ENCODE measurements at places on chromosomes 4 and X. TPM values are rescaled to one million over a fixed set of nuclear protein-coding genes. Genes with fewer than 3 reads are reported as not detected.

ARHGAP36 gene
- total RNA-seq = not detected

DNA sequence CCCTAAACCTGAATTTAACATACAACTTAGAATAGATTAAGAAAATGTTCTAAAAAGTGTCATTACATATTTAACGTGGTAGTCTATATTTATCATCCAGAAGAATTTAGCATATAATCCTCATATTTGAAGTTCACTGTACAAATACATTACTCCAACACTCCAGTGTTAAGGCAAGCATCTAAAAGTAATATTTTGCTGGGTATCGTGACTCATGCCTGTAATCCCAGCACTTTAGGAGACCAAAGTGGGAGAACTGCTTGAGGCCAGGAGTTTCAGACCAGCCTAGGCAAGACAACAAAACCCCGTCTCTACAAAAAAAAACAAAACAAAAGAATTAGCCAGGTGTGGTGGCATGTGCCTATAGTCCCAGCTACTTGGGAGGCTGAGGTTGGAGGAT is 24.8 kb downstream of the LRBA start:
- no peaks in the 10 kb centered on the region for H3K36me3 ChIP-seq
- H3K4me3 ChIP-seq = no peak overlapping the region
- no peaks in the 10 kb centered on the region for H3K27me3 ChIP-seq
- no peak overlapping the region for H3K27ac ChIP-seq

DNA sequence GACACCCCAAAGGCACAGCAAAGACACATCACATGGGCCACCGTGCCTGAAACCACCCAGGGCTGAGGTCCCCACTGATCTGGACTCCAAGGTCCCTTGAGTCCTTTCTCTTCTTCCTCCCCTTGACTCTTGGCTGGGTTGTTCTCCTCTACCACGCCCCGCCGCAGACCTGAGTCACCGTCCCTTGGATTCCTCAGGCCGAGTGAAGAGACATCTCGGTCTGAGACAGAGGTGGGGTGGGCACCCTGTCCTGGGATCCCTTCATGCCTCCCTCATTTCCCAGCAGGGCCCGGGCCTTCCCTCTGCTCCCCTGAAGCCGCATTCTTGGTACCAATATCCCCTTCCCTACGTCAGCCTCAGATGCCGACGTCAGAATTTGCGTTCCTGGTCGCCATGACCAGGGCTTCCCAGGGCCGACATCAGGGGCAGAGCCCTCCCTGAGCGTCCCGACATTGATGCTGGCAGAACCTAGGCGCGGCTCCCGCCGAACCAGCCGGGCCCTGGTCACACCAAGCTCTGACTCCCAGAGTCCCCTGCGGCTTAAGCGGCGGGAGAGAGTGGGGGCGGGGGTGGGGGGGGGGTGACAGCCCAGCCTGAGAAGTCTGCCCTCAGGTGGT is 498 bp downstream of the MAGEA10 start:
- H3K27ac ChIP-seq = no peak overlapping the region
- no peak for DNase-seq
- no peaks in the 10 kb centered on the region for H3K4me1 ChIP-seq
- H3K36me3 ChIP-seq = no peaks in the 10 kb centered on the region
- H3K27me3 ChIP-seq = no peaks in the 10 kb centered on the region

GRCh38 chr4:150237110-150237872 is 159.0 kb downstream of the DCLK2 start:
- H3K4me3 ChIP-seq = no peak overlapping the region
- no peaks in the 10 kb centered on the region for H3K27me3 ChIP-seq
- no peaks in the 10 kb centered on the region for H3K4me1 ChIP-seq
- H3K27ac ChIP-seq = no peak overlapping the region
- no peaks in the 10 kb centered on the region for H3K36me3 ChIP-seq

MFAP3L gene
- total RNA-seq = 3.3 TPM

- no peak for DNase-seq
- H3K4me3 ChIP-seq = peak overlapping the region; percentile 39
- no peaks in the 10 kb centered on the region for H3K36me3 ChIP-seq
- H3K27me3 ChIP-seq = peaks cover 18% of the 10 kb centered on the region
Observed at GRCh38 chr4:16082426-16083240, 1.2 kb downstream of the PROM1 start.

BST1 gene
- 0.44 TPM for total RNA-seq

GRCh38 chr4:146051728-146052391 is 113.2 kb upstream of the ZNF827 start:
- no peaks in the 10 kb centered on the region for H3K4me1 ChIP-seq
- H3K4me3 ChIP-seq = no peak overlapping the region
- H3K27ac ChIP-seq = no peak overlapping the region
- no peaks in the 10 kb centered on the region for H3K27me3 ChIP-seq

DNA sequence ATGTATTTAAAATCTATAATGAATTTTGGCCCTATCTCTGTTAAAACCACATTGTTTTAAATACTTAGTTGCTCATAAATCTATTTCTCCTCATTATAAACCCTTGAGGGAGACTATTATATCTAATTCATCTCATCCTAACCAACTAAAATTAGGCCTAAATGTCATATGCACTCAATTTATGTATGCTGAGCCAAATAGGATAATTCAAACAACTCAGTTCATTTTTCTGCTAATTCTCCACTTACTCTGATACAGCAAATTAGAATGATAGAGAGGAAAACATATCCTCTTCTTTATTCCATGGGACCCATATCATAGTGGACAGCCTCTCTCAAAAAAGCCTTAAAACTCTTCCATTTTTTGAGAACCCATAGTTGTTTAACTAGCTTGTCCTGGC is 80.3 kb upstream of the TET2 start:
- H3K4me3 ChIP-seq = no peak overlapping the region
- H3K36me3 ChIP-seq = no peaks in the 10 kb centered on the region
- DNase-seq = no peak
- H3K4me1 ChIP-seq = peaks cover 6% of the 10 kb centered on the region
- no peak overlapping the region for H3K27ac ChIP-seq

GRCh38 chr4:11416071-11416766 is 12.5 kb downstream of the HS3ST1 start:
- H3K4me1 ChIP-seq = no peaks in the 10 kb centered on the region
- no peaks in the 10 kb centered on the region for H3K36me3 ChIP-seq
- H3K4me3 ChIP-seq = no peak overlapping the region
- H3K27me3 ChIP-seq = no peaks in the 10 kb centered on the region
- no peak overlapping the region for H3K27ac ChIP-seq

DNA sequence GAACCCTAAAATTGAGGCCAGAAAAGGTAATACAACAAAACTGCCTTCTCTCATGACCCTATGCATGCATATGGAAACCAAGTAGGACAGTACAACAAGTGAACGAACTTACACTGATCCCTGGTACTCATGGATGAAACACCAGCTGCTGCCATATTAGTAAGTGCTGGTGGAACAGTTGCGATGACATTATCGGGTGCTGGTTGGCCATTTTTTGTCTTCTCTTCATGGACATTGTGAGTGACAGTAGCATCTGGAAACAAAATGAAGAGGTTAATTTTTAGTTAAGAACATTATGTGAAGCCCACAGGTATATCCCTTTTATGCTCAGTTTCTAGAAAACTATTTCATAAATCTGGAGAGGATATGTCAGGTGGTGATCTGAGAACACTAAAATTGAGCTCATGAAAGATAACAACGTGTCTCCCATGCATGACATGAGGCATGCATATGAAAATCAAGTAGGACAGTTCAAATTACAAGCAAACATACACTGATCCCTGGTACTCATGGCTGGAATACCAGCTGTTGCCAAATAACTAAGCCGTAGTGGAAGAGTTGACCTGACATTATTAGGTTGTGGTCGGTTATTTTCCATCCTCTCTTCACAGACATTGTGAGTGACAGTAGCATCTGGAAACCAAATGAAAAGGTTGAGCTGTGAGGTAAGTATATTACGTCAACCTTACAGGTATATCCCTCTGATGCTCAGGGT is 74.2 kb upstream of the CT45A1 start:
- H3K4me3 ChIP-seq = no peak overlapping the region
- H3K27ac ChIP-seq = no peak overlapping the region
- no peaks in the 10 kb centered on the region for H3K4me1 ChIP-seq
- H3K36me3 ChIP-seq = no peaks in the 10 kb centered on the region

- DNase-seq = no peak
- H3K36me3 ChIP-seq = no peaks in the 10 kb centered on the region
- no peaks in the 10 kb centered on the region for H3K4me1 ChIP-seq
- no peak overlapping the region for H3K27ac ChIP-seq
Observed at GRCh38 chr4:90190525-90190924, 63.3 kb downstream of the CCSER1 start.

- H3K36me3 ChIP-seq = no peaks in the 10 kb centered on the region
- no peak overlapping the region for H3K4me3 ChIP-seq
- H3K4me1 ChIP-seq = no peaks in the 10 kb centered on the region
- H3K27ac ChIP-seq = no peak overlapping the region
- DNase-seq = no peak
Observed at GRCh38 chr4:1464581-1465171, 58.4 kb upstream of the NKX1-1 start.

- no peak for DNase-seq
- H3K27ac ChIP-seq = no peak overlapping the region
- no peaks in the 10 kb centered on the region for H3K36me3 ChIP-seq
- H3K4me1 ChIP-seq = no peaks in the 10 kb centered on the region
Observed at GRCh38 chr4:163392328-163392727, 48.6 kb downstream of the NPY5R start.

DNA sequence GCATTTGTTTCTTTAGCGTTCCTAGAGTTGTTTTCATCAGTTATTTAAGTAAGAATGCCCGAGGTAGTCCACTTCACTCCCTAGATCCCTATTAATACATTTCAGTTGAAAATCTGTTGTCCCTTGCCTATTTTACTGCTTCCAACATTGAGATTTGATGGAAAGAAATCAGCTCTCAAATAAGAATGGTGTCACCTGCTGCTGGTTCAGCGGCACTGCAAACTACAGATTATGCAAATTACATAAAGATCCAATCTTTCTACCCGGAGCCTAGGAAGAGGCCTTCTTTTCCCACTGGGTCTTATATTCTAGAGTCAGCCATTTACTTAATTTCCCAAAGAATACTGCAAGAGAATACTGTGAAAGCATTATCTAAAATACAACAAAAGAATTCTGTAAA is 597.6 kb upstream of the MAGEB2 start:
- H3K27ac ChIP-seq = no peak overlapping the region
- DNase-seq = no peak
- no peak overlapping the region for H3K4me3 ChIP-seq
- no peaks in the 10 kb centered on the region for H3K36me3 ChIP-seq

DNA sequence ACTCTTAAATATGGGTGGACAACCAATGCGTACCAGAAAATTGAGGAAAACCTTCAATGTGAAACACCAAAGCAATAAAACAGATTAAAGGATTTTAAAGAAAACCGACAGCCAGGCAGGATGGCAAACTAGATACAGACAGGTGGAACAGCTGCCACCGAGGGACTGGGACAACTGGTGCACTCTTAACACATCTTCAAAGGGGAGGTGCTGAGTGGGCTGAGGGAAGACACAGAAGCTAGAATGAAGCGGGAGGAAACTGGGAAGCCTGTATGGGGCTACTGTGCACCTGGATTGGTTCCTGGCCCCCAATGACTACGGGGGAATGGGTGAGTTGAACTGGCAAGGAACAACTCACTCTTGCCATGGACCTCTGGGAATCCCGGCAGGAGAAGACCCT is 20.7 kb downstream of the ZNF280C start:
- H3K27me3 ChIP-seq = no peaks in the 10 kb centered on the region
- no peaks in the 10 kb centered on the region for H3K36me3 ChIP-seq
- no peak overlapping the region for H3K27ac ChIP-seq

HPSE gene
- 10.6 TPM for total RNA-seq
